ENCODE measurements at places on chromosomes 12 and 14. TPM values are rescaled to one million over a fixed set of nuclear protein-coding genes. Genes with fewer than 3 reads are reported as not detected.

GRCh38 chr12:64916411-64917261, 92.2 kb downstream of the TBC1D30 start:
- H3K27ac ChIP-seq = no peak overlapping the region
- peaks cover 13% of the 10 kb centered on the region for H3K27me3 ChIP-seq
- H3K4me3 ChIP-seq = no peak overlapping the region
- no peaks in the 10 kb centered on the region for H3K4me1 ChIP-seq
- no peak for DNase-seq

DNA sequence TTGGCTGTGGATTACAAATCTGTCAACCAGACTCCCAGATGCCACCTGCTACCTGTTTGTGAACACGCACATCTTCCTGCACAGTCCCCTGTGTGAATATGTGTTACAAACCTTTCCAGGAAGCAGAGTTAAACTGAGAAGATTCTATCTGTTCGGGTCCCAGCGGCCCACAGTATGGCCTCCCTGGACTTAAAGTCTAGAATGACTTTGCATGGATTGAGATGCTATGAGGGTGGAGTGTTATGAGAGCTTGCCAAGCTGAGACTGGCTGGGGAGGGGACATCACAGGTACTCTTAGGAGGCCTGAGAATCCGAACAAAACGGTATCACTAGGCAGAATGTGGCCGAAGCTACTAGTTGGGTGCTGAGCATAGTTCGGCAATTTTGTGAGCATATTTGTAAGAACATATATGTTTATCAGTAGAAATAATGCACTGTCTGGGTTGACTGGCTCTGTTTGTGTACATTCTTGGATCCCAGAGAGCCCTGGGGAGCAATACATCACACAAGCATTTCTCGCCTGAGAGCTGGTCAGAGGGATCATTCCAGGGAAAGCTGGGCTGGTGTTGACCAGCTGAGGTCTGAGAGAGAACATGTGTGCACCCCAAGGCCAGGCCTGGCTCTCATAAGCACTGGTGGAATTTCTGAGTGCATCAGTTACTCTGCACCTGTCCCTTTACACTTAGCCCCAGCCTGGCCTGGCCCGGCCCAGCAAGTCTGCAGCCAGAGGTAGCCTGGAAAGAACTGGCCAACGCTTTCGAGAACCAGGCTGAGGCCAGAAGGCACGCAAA, 29.8 kb upstream of the LTBP2 start:
- no peak overlapping the region for H3K27ac ChIP-seq
- peaks cover 5% of the 10 kb centered on the region for H3K4me1 ChIP-seq
- H3K4me3 ChIP-seq = no peak overlapping the region

GRCh38 chr14:93715279-93715927, 72.9 kb downstream of the PRIMA1 start:
- H3K36me3 ChIP-seq = no peaks in the 10 kb centered on the region
- no peaks in the 10 kb centered on the region for H3K4me1 ChIP-seq
- H3K4me3 ChIP-seq = no peak overlapping the region
- H3K27ac ChIP-seq = no peak overlapping the region
- no peak for DNase-seq

- no peaks in the 10 kb centered on the region for H3K36me3 ChIP-seq
- H3K27me3 ChIP-seq = no peaks in the 10 kb centered on the region
- no peak overlapping the region for H3K4me3 ChIP-seq
- H3K27ac ChIP-seq = no peak overlapping the region
These were observed 2.1 kb downstream of the GZMB start for GRCh38 chr14:24631749-24632335.

GRCh38 chr12:88411689-88412088, 168.6 kb downstream of the KITLG start:
- DNase-seq = no peak
- H3K4me1 ChIP-seq = no peaks in the 10 kb centered on the region
- no peak overlapping the region for H3K27ac ChIP-seq
- H3K36me3 ChIP-seq = no peaks in the 10 kb centered on the region
- H3K27me3 ChIP-seq = no peaks in the 10 kb centered on the region
- H3K4me3 ChIP-seq = no peak overlapping the region

Gene NKX2-1
- not detected for total RNA-seq
